ENCODE measurements at places on chromosomes 5 and 9.

- DNase-seq = no peak
These were observed 703.5 kb upstream of the WWC1 start for GRCh38 chr5:167587772-167588437.

DNA sequence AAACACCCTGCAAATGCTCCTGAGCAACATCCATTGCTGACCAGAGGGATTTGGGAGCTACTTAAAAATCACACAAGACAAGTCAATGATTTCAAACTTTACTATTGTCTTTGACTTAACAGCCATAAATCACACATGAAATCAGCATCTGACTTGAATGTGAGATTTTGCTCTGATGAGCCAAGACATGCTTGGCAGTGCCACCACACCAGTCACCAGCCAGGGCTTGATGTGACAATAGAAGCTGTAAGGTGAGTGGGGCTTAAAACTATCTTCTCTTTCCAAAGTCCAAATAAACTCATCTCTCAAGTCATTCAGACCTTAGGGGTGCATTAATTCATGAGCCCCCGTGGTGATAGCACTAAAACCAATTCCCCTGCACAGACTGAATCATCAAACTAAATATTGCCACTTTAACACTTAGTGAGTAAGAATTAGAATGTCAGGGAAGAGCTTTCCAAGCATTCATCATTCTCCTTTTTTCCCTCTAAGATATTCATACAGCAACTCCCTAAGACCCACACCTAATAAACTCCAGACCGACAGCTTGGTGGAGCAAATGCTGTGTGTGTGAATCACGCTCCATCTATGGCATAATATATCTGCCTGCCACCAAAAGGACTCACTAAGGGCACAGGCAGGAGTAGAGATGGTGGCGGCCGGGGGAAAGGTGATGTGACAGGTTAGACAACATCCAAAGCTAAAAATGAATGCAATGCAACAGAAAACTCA lies 119.4 kb downstream of the SPOCK1 start:
- DNase-seq = no peak

- DNase-seq = peak; percentile 64
These were observed 26.7 kb upstream of the RICTOR start for GRCh38 chr5:39100851-39101396.

DNA sequence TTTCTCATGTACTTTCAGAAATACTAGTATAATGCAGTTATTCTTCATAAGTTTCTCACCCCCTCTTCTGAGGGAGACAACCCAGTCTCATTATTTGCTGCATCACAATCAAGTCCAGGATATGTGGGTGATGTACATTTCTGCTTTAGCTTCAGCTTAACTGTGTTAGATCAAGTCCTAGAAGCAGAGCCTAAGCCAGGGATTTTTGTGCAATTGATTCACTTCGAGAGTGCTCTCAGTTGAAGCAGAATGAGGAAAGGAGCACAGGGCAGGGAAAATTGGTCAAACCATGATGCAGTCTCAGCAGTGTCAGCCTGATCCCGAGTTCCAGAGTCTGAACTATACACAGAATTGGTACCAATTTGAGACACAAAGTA lies 15.1 kb downstream of the HNRNPK start:
- DNase-seq = no peak

GRCh38 chr9:107874591-107875369 lies 385.2 kb upstream of the KLF4 start:
- DNase-seq = peak; percentile 66

- no peak for DNase-seq
These were observed 12.8 kb upstream of the UNC5A start for GRCh38 chr5:176797456-176798050.

Measured in inflammatory macrophage treated with lipopolysaccharide for 4 hours (primary cell).